ENCODE measurements at places on chromosomes 11 and 22.
A peak's percentile ranks its signal among the peaks of the same experiment; 100 is the strongest.

DNA sequence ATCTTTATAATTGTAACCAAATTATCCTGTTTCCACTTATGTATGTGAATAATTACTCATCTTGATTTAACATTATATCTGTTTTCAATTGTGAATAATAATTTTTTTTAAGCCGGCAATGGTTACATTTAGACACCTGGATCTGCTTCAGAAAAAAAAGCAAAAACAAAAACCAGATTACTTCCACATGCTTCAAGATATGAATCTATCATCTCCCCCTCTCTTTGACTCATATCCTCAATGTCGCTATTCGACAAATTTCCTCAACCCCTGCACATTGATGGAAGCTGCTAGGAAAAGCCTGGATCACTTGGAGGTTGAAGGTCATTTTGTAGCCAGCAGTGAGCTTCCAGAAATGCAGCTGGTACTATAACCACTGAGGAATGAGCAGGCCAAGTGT lies 42.7 kb downstream of the SLC1A2 start:
- no peak for DNase-seq

DNA sequence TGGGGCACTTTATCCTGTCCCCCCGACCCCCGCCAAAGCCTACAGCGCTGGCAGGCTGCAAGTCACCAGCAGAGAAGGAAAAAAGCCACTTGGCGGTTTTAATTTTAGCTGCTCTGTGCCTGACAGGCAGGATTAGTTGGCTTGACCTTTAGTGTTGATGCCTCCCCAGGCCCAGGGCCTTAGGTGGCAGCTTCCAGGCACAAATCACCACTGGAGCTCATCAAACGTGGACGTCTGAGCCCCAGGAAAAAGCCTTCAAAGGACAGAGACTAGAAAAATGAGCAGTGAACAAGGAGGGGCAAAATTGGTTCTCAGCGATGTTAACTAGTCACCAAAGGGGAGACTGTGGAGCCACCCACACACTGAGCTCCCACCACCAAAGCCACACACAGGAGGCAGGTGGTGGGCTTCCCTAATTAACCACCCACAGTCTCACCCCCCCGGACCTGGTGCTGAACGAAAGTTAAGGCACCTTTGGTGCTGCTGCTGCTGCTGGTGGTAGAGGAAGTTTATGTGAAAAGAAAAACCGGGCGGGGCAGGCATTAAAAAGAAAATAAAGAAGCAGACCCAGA lies 4.4 kb upstream of the PYGM start:
- no peak for DNase-seq

DNA sequence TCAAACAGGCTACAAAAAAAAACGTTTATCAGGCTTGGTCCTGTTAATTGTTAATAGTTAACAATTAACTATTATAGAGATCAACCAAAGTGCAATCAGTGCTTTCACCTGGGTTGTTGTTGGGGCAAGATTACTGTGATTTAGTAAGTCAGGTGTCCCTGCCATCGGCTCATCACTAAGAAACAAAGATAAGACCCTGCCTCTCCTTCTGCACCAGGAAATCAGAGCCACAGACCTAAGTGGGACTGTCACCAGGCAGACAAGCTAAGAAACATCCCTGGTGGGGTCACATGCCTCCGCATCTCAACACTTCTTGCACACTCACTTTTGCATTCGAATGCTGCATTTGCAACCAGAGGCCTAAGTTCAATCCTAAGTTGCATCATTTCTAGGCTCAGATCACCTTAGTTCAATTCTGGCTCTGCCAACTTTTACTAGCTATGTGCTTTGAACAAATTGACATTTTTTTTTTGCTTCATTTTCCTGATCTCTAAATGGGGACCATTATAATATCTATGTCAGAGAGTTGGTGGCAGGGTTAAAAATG lies 298.9 kb upstream of the B3GAT1 start:
- no peak for DNase-seq

GRCh38 chr11:78931891-78932290 lies 357.2 kb upstream of the NARS2 start:
- no peak for DNase-seq

GRCh38 chr11:64876229-64876750 lies 2.1 kb downstream of the EHD1 start:
- DNase-seq: no peak

DNA sequence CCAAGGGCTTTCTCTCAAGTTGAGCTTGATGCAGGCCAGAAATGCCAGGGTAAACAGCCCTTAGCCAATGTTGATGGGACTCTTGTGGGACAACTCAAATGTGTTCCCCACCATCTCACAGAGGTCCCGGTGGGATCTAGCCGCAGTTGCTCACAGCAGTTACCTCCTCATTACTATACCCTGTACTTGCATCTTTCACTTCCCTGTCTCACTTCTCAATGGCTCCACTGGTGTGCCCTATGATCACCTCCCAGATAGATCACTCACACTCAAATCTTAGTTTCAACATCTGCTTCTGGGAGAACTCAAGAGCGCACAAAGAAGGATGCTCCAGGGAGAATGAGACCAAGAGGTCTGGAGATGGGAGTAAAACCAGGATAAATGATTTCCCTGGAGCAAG lies 47.0 kb downstream of the RCN1 start:
- DNase-seq: no peak

DNA sequence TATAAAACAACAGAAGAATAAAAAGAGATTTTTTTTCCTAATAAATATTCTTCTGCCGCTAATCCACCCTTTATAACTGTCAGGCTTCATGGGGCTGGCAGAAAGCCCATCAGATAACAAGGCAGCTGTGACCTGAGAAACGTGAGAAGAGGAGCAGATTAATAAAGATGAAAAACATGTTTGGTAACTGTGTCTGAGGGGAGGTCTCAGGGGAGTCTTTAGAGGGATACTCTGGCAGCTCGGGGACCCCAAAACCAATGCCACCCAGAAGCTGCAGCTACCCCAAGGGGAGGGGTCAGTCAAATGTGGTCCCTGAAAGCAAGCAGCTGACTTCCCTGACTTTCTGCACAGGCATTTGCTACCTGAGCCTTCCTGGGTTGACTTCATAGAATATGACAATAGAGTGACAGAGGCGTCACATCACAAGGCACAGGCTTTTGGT lies 48.4 kb upstream of the POU2AF1 start:
- no peak for DNase-seq

- DNase-seq: peak; percentile 10
Observed at GRCh38 chr22:40176921-40177737, 596 bp upstream of the TNRC6B start.

- no peak for DNase-seq
Observed at GRCh38 chr11:122348659-122349409, 232.8 kb upstream of the BLID start.

DNA sequence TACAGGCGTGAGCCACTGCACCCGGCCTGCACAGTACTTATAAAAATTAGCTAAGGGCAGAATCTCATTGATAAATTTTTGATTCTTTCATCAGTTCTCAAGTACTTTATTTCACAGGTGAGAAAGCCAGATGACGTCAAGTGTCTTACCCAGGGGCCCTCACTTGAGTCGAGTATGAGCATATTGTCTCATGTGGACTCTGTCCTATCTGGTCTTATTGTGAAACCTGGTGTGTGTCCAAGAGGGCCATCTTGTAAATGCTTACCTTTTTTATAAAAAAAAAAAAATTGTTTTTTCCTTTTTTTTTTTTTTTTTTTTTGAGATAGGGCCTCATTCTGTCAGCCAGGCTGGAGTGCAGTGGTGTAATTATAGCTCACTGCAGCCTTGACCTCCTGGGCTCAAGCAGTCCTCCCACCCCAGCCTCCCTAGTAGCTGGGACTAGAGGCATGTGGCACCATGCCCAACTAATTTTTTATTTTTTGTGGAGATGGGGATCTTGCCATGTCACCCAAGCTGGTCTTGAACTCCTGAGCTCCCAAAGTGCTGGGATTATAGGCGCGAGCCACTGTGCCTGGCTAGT lies 6.0 kb downstream of the ACO2 start:
- DNase-seq: no peak

DNA sequence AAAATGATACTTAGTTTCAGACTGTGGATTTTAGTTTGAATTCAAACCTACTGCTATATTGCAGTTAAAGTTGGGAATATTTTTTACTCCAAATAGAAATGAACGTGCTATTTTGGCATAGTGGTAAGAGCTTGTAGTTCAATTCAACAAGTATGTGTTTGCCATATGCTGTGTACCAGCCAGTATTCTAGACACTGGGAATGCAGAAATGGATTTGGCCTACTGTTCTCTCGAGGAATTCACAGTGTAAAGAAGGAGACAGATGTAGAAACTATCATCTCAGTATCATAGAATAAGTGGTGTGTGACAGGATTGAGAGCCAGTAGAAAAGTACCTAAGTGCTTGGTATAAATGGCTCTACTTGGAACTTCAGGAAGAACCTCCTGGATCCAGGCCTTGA lies 80.4 kb downstream of the ATXN10 start:
- DNase-seq: no peak

- DNase-seq: no peak
Observed at GRCh38 chr11:88424881-88425280, 87.3 kb upstream of the CTSC start.

DNA sequence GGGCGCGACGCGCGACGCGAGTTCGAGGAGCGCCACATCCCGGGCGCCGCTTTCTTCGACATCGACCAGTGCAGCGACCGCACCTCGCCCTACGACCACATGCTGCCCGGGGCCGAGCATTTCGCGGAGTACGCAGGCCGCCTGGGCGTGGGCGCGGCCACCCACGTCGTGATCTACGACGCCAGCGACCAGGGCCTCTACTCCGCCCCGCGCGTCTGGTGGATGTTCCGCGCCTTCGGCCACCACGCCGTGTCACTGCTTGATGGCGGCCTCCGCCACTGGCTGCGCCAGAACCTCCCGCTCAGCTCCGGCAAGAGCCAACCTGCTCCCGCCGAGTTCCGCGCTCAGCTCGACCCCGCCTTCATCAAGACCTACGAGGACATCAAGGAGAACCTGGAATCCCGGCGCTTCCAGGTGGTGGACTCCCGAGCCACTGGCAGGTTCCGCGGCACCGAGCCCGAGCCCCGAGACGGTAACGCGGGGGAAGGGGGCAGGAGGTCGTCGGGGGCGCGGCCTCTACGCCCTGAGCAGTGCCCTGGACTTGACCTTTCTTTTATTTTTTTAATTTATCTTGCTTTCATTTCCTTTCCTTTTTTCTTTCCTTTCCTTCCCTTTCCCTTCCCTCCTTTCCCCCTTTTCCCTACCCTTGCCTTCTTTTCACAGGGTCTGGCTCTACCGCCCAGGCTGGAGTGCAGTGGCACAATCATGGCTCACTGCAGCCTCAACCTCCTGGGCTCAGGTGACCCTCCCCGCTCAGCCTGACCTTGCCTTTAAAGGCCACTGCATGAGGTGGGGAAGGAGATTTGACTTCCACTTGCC lies 5.0 kb downstream of the MPST start:
- DNase-seq: no peak

DNA sequence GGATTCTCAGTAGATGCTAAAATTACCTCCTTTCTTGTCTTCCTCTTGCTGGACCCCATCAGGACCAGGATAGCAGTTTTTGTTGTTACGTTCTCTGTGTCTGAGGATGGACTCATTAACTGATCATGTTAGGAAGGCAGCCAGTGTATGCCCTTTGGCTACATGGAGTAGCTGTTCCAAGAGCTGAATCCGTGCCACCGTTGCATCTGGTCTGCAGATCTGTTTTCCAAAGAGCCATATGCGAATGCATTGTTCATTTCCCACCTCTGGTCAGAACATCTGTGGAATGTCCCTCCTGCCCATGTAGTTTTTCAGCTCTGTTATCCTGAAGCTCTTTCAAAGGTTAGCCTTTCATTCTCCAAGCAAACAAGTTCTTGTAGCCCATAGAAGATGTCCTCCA lies 188.4 kb downstream of the SPON1 start:
- DNase-seq: no peak

- DNase-seq: no peak
Observed at GRCh38 chr22:37234736-37235711, 9.0 kb downstream of the RAC2 start.

GRCh38 chr11:15236559-15236958 lies 121.8 kb downstream of the INSC start:
- no peak for DNase-seq

- no peak for DNase-seq
Observed at GRCh38 chr22:47929073-47929472, 1166.6 kb downstream of the TBC1D22A start.

- DNase-seq: no peak
Observed at GRCh38 chr11:111749646-111750045, 16.5 kb downstream of the PPP2R1B start.

- no peak for DNase-seq
Observed at GRCh38 chr11:114319716-114320328, 23.6 kb downstream of the NNMT start.

GRCh38 chr11:134513585-134514120 lies 101.6 kb upstream of the B3GAT1 start:
- DNase-seq: no peak

DNA sequence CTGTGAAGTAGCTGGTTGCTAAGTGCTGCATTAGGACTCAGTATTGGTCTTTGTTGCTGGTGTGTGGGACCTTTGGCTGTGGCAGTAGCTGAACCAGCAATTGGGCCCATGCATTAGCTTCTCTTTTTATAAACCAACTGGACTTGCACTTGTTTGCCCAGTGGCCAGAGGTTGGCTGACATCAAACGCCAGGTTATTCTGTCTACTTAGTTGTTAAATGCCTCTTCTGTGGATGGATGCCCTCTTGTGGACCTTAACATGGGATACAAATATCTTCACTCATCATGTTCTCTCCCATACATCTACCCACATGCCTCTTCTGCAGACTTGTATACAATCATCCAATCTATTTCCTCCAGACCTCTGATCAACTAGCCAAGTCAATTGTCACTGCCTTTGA lies 26.4 kb upstream of the ARHGAP20 start:
- DNase-seq: no peak
